Activated CD4-positive, alpha-beta memory T cell treated with anti-CD3 and anti-CD28 coated beads for 36 hours (primary cell): ENCODE measurements at places on chromosomes 11 and 22.

GRCh38 chr22:46815559-46815895 lies 53.1 kb downstream of the TBC1D22A start:
- DNase-seq: no peak

GRCh38 chr11:59180168-59180776 lies 8.3 kb downstream of the DTX4 start:
- DNase-seq: no peak

DNA sequence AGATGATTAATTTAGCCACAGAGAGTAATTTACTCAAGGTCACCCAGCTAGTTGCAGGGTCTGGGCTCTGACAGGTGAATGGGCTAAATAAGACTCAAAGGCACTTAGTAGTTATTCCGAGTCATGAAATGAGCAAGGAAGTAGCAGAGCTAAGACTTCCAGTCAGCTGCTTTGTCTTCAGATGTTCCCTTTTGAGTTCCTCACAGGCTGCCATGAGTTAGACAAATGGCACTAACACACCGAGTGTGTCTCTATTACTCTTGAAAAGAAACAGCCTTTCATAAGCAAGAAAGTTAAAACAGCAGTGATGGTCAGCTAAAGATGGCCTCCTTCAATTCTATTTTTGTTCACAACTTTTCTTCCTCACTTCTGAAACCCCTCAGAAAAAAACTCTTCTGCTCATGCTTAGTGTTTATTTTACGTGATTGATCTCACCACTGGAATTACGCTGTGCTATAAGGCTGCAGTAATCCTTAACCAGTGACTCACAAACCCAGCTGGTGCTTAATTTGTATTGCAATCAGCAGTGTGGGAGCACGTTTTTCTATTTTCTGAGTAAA lies 389.1 kb downstream of the AASDHPPT start:
- no peak for DNase-seq

GRCh38 chr22:30233582-30233981 lies 13.0 kb downstream of the LIF start:
- DNase-seq: no peak
